ENCODE measurements at places on chromosomes 5 and 9.

DNA sequence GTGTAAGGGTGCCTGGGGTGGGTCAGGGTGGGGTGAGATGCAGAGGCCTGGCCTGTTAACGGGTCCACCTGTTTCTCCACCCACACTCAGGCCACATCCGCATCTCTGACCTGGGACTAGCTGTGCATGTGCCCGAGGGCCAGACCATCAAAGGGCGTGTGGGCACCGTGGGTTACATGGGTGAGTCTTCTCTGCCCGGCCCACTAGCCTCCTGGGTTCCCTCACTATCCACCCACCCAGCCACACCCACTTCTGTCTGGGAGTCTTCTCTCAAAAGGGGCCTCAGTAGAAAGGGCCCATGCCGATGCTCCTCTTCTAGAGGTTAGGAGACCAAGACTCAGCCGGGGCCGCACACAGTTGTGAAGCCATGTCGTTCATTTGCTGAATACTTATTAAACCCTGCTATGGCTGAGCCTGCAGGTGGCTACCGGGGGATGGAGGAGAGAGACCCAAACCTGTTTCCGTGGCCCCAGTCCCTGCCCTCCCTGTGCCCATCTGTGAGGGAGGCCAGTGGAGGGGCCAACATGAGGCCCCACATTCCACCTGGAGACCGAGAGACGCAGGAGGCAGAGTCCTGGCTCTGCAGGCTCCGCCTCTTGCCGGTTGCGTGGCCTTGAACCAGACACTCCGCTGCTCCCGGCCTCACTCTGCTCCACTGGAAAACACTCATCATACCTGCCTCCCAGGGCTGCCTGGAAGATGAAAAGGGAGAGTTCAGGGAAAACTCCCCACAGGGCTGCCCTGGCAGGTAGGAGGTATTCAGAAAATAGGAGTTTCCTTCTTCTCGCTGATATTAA is 8.7 kb downstream of the GRK6 start:
- DNase-seq, result no peak

DNA sequence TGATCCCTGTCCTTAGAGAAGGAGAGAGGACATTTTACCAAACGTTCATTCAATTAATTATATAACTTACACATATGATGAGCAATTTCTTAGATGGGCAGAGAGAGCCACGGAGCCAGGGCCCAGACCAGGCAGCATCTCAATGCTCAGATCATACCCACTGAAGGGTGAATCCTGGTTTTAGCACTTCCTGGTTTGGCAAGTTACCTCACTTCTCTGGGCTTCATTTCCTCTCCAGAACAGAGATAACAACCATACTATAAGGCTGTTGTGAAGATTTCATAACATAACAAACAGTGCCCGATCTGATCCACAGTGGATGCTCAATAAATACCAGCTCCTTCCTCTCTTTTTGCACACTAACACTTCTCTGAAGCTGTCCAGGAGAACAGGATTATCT is 271.1 kb downstream of the DENND1A start:
- DNase-seq, result no peak

- DNase-seq, result no peak
Observed at GRCh38 chr5:66337626-66338226, 193.6 kb downstream of the SREK1 start.

DNA sequence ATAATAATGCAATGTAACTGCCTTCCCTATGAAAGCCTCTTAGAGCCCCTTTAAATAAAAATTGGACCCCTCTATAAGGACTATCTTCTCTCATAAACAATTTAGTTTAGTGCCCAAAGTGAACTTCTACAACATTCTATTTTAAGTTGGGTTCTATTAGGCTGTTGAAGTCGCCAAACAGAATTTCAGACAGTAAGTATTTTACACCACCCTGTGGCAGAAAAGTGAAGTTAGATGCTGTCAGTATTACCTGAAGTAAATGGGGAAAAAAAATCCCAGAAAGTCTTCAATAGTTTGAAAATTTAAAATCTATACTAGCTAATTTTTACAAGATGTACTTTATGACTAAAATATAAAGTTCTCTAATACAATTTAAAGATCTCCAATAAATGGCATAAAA is 29.5 kb downstream of the CAAP1 start:
- no peak for DNase-seq

- DNase-seq, result no peak
Observed at GRCh38 chr5:179836225-179837019, 15.7 kb downstream of the SQSTM1 start.

- DNase-seq, result no peak
Observed at GRCh38 chr5:169281625-169282024, 19.3 kb downstream of the SLIT3 start.

DNA sequence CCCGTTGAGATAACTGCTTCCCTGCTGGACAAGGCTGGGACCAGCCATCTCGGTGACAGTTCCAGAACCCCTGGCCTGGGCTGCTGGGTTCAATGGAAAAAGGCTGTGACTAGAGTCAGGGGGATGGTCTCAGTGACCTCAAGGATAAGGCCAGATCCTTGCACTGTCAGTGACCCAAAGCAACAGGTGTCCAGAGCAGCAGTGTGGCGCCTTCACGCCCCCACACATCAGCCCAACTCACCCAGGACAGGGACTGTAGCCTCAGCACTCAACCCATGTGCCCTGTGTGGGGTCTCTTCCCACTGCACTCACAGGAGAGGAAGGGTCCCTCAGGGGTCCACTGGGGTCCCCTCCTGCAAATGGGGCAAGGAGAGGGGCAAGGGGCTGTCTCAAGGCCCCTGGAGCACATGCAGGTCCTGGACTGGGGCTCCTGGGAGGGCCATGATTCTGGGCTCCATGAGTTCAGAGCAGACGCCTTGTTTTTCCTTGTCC is 698 bp upstream of the LCN2 start:
- DNase-seq, result no peak

DNA sequence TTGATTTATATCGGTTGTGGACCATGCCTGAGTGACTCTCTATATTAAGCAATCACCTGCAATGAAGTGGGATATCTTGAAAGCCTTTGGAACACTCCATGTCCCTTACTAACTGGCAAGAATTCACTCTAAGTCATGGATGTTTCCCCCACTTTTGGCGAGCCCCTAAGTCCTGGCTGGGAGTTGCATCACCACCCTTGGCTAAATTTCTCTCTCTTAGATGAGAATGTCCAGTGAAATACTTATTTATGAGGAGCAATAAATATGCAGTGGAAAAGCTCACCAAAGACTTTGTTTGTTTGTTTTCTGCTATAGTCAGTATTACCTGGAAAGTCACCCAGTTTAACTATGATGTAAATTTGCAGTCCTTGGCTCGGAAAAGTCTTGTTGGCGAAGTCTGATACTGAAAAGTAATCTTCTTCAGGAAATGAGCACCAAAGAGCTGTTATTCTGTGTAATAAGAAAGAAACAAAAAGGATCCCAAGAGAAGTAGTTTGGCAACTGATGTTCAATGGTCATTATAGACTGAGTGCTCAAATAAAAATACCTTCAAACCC is 333.8 kb downstream of the DMRT2 start:
- no peak for DNase-seq

DNA sequence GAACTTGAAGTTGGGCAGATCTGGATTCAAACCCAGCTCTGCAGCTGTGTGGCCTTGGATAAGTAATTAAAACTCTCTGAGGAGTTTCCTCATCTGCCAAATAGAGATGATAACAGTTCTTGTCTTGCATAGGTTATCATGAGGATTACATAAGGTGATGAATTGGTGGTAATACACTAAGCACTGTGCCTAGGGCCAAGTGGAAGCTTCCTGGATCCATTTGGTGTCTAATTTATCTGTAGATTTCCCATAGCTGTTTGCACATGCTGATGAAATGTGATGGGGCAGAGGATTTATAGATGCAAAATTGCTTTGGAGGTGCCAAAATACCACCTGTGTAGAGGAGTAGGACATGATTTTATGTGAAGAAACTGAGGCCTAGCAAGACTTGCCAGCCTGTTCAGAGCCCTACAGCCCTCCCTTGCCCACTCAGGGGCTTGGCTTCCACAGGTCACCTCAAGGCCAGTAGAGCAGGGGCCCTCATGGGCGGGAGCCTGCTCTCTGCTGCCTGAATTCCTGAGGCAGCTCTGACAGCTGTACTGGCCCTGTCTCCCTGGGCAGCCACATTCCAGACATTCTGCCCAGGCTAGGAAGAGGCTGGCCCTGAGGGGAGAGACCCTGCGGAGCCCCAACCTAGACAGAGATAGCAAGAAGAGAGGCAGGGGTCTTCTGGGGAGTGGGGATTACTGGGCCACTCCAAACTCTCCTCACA is 5.9 kb upstream of the FAT2 start:
- DNase-seq, result no peak

DNA sequence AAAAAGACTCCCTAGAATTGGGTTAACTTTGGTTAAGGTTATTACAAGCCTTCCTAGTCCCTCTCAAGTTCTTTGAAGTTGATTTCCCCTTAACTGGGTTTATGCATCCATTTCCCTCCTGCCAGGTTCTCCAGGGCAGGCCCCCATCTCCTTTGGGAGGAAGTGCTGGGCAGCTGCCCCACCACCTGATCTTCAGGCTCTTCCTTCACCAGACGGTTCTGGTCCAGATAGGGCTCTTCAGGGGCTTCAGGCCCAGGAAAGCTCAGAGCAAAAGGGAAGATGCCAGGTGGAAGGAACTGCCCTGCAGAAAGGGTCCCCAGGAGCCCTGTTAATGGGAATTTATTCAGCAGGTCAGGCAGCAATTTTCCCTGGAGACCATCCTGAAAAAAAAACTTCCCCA is 2.1 kb downstream of the SMIM32 start:
- no peak for DNase-seq

Measured in epithelial cell of proximal tubule (primary cell).